ENCODE measurements at places on chromosomes 7 and 10.

- DNase-seq = no peak
Observed at GRCh38 chr10:2212244-2212834, 475.0 kb upstream of the ADARB2 start.

- DNase-seq = no peak
Observed at GRCh38 chr7:44388089-44388970, 62.9 kb upstream of the CAMK2B start.

DNA sequence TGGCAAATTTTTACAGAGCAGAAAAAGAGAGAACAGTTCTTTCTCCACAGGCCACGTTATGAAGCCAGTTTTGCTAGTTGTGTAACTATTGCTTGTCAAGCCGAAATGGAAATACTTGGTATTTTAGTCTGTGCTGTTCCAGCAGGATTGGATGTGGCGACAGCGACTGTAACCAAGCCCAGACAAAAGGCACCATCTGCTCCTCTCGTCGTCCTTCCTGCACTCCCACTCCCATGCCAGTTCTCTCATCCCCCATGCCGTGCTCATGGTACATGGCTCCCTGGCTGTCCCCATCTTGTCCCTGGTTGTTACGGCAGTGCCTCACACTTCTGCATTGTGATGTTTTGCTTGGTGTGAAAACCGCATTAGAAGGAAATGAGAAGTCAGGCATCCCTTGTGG is 185.7 kb upstream of the FZD8 start:
- DNase-seq = no peak

DNA sequence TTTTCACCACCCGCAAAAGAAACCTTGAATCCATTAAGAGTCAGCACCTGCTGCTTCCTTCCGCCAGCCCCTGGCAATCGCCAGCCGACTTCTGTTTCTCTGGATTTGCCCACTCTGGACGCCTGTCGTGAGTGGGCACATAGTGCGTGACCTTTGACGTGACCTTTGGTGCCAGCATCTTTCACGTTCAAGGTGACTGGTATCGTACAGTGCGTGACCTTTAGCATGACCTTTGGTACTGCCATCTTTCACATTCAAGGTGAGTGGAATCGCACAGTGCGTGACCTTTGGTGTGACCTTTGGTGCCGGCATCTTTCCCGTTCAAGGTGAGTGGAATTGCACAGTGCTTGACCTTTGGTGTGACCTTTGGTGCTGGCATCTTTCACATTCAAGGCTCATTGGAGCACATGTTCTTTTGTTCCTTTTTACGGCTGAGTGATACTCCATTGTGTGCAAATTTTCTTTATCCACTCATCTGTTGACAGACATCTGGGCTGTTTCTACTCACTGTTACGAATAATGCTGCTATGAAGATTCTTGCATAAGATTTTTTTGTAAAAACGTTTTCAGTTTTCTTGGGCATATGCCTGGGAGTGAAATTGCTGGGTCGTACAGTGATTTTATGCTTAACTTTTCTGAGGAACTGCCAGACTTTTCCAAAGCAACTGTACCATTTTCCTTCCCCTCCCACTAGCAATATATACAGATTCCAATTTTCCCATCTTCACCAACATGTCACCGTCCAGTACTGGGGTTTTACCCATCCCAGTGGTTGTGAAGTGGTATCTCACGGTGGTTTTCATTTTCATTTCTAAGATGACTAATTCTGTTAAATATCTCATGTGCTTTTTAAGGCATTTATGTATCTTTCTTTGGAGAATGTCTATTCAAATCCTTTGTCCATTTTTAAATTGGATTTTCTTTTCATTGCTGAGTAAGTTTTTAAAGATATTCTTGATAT is 145.3 kb downstream of the DIP2C start:
- peak; percentile 56 for DNase-seq

DNA sequence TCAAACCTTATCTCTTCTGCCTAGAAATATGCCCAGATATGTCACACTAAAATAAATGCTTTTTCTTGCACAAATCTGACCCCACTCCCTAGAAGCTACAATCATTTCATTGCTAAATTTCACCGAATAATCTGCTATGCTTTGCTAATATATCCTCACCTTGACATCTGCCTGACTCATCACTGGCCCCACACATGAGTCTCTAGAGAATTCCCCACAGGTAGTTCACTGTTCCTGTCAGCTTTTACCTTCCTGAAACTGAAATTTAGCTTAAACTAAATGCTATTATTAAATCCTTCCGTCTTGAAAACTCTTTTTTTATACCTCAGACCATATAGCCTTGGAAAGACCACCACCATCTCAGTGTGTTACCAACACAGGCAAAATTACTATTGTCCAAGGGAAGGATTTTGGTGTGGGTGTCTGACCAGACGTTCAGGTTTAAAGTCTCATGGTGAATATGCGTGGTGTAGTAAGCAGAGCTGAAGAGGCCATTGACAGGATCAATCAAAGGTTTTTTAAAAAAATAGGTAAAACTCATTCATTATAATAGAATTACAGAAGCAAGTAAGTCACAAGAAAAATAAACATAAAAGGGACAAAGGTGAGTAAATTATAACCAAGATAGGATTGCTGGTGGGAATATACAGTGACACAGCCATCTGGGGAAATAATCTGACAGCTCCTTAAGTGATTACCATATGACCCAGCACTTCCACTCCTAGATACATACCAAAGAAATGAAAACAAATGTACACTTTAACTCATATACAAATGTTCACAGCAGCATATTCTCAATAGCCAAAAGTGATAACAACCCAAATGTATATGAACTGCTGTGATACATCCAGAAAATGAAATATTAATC is 173.5 kb downstream of the KMT2E start:
- DNase-seq = no peak

DNA sequence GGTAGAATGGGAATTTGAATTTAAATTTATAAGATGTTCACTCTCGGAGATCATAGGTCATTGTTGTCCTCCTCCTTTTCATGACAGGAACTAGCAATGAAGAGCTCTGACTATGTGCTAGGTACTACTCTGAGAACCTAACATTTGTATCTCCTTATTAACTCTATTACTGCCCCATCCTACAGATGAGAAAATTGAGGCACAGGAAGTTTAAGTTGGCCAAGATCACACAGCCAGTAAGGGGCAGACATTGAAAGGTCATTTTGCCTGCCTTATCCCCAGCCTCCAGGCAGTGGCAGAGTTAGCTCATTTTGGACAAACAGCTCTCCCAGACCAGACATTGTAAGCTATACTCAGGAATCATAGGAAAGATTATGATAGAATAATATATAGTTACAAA is 6.0 kb downstream of the SRGN start:
- no peak for DNase-seq

- DNase-seq = no peak
Observed at GRCh38 chr10:115826396-115826795, 446.6 kb downstream of the GFRA1 start.

- DNase-seq = no peak
Observed at GRCh38 chr7:17957871-17958270, 17.6 kb upstream of the SNX13 start.

DNA sequence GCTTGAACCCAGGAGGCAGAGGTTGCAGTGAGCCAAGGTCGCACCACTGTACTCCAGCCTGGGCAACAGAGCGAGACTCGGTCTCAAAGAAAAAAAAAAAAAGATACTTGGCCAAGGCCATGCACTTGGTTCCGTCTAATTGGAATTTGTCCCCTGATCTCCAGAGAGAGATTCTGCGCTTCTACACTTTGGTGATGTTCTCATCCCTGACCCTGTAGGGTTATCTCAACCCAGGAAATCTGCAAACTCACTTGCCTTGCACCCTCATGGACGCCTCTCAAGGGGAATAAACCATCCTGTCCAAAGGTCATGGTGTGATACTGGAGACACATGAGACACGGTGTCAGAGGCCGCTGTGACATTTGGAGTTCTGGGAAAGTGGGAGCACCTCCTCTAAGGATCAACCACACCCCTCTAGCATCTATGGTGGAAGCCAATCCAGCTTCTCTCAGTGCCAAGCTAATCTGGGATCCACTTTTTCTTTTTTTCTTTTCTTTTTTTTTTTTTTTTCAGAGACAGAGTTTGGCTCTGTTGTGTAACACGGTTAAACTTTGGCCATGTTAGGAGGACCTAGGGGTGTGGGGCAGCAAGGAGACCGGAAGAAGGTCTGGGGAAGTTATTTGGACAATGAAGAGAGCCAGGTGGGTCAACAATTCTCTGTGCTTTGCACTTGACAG is 7.8 kb upstream of the POR start:
- DNase-seq = no peak

GRCh38 chr10:52108236-52108635 is 205.8 kb upstream of the DKK1 start:
- DNase-seq = no peak

DNA sequence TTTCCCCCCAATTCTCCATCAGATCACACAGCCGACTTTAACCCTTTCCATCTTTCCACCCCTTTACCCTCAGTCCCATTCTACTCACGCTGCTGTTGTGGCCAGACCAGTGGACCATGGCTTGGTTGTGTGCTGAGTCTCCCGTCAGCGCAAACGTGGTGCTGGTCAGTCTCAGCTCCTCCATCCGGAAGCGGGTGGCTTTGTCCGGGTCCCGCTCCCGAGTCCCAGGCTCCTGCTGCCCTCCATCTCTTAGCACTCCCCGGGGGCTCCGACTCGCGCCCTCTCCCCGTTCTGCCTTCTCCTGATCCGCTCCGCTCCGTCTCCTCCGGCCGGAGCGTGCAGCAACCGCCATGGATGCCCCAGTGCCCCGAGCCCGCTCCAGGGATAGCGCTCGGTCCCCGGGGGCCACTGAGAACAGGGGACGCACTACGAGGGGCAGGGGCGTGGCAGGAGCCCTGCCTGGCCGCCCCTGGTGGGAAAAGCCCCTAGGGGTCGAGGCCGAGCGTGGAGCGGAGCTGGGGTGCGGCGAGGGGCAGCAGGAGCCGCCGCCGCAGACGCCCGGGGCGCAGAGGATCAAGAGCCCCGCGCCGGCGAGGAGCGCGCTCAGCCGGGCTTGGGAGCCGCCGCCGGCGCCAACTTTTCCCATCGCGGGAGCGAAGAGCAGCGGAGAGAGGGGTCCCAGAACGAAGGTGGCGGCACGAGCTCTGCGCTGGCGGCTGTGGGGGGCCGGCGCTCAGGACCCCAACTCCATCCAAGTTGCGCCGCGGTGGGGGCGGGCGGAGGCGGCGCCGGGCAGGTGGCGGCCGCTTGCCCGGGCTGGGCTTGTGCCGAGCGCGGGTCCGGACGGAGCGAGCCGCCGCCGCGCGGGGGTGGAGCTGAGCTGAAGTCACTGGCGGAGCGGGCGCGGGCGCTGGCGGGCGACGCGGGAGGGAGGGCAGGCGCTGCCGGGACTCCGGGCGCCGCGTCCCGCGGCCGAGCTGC is at the start of gene SORCS1:
Gene SORCS1, minus strand, starts transcription at position 826 of the 981 bp plus-strand sequence.
- no peak for DNase-seq

GRCh38 chr7:149067869-149068268 is 22.6 kb downstream of the ZNF786 start:
- peak; percentile 38 for DNase-seq

DNA sequence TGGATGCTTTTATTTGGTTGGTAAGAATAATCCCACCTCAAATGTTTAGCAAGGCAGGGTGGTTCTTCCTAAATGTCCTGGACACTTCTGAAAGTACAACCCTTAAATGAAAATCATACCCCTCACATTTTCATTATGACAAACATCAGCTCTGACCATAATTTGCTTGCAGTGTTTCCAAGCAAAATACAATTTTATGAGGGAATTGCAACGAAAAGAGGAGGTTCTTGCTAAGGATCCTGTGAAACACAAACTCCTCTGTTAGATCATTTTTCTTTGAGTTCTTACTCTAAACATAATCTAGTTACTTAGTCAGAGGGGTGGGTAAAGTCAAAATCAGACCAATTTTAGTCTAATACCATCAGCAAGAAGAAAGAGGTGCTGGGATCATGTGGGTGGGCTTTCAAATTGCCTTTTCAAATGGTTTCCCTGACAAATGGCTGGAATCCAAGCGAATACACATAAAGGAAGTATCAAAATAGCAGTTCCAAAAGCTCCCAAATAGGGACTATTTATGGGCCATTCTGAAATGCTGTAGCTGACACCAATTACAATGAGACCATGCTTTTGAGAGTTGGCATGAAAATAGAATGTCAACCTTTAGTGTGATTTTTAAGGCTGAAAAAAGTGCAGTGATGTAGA is 164.9 kb upstream of the INHBA start:
- no peak for DNase-seq

- no peak for DNase-seq
Observed at GRCh38 chr7:105810556-105810955, 65.8 kb downstream of the ATXN7L1 start.

DNA sequence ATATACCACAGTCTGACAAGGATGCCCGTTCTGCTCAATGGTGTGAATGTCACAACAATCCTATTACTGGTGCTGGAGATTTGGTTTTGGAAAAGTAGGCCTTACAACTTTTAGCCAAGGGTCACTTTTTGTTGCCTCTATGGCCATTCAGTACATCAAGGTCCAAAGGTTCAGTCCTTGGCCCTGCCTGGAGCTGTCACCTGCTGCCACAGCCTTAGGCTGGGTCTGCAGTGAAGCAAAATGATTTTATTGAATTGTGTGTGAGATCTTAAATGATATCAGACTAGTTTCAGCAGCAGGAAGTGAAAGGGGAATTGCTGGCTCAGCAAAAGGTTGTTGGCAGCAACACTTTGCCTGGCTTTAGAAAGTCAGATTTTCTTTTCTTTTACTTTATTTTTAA is 427.6 kb downstream of the THSD7A start:
- no peak for DNase-seq

DNA sequence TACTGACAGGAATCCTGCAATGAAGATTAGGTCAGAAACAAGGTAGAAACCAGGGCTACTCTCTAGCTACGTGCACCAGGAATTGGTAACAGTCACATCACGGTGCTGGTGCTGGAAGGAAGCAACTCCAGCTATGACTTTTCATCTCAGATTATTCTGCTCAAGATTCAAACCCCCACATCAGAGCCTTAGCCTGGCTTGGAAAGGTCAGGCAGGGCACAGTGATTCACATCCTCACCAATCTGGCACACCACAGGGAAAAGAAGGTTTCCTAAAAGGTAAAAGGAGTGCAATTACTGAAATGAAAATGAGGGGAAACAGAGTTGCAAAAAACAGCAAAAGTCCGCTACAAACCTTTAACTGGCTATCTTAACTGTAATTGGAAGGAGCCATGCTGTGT is 240.2 kb upstream of the NPSR1 start:
- DNase-seq = no peak

DNA sequence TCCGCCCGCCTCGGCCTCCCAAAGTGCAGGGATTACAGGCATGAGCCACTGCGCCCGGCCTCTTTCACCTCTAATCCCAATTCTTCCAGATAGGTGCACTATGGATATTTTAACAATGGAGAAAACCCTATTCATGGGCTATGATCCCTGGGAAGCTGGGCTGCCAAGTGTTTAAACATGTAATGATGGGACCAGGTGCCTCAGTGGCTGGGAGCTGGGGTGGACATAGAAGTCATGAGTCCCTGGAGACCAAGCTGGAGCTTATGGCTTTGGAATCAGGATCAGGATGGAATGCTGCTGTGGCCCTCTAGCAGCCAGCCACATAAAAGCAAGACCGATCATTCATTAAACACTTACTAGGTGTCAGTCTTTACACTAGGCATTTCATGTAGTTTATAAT is 41.8 kb upstream of the IGFBP3 start:
- DNase-seq = no peak

Data from activated effector memory CD4-positive, alpha-beta T cell treated with anti-CD3 and anti-CD28 coated beads, Interleukin-2, amount 50 U/mL, for 16 hours (primary cell).